ENCODE measurements at places on chromosomes 4 and X. TPM values are rescaled to one million over a fixed set of nuclear protein-coding genes. Genes with fewer than 3 reads are reported as not detected.

Gene RNF128
- total RNA-seq = 0.06 TPM

Gene ASB9
- 4.9 TPM for total RNA-seq

Gene GAGE2A
- total RNA-seq = not detected

Gene ADH7
- total RNA-seq = not detected

Gene SULT1B1
- total RNA-seq = 1.1 TPM

Gene EXOSC9
- total RNA-seq = 45.8 TPM

Gene BEX4
- total RNA-seq = 10.4 TPM

Gene EVC2
- total RNA-seq = 2.3 TPM

Gene FAAH2
- 0.16 TPM for total RNA-seq

Gene SFRP2
- under 0.01 TPM for total RNA-seq

Gene ZFP92
- total RNA-seq = 0.69 TPM

Gene SSX2
- not detected for total RNA-seq

Gene TLR3
- total RNA-seq = 1.9 TPM

Gene SPANXD
- total RNA-seq = not detected

Gene VBP1
- 56.5 TPM for total RNA-seq

Gene CSN1S1
- total RNA-seq = not detected

Data from bladder microvascular endothelial cell (primary cell).